Osteocyte (in vitro differentiated cells): ENCODE measurements at places on chromosomes 12 and 14. TPM values are rescaled to one million over a fixed set of nuclear protein-coding genes. Genes with fewer than 3 reads are reported as not detected.

- H3K36me3 ChIP-seq, result no peaks in the 10 kb centered on the region
- H3K27ac ChIP-seq, result no peak overlapping the region
- H3K27me3 ChIP-seq, result no peaks in the 10 kb centered on the region
These were observed 223.1 kb upstream of the FOXN3 start for GRCh38 chr14:89640141-89640540.

The ENDOU gene
- total RNA-seq, result not detected in 2 replicates

DNA sequence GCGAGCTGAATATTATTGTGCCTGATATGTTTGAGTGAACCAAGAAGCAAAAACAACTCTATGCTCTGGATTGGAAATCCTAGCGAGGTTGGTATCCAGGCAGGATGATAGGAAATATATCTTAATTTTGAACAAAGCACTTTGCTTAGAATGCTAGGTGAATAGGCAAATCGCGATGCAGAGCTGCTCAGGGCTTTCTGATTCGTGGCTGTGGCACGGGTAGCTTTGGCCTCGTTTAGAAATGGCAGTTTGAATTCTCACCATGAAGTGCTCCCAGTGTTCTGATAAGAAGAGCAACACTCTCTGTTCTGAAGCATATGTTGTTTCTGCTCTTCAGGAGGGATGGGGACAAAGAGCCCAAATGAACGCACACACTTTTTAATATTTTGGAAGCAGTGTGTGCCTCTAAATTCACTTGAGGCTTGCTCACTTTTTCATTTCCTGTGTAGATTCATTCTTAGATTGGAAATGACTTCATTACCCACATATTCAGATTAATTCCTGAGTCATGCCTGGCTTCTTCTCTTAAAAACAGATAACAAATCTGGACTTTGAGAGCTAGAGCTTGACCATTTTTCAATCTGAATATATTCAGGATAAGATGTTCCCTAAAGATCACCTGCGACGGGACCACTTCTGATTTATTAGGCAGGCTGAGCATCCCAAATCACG, 200.9 kb downstream of the RPAP3 start:
- H3K4me1 ChIP-seq, result no peaks in the 10 kb centered on the region
- no peak for DNase-seq
- H3K27me3 ChIP-seq, result peaks cover 16% of the 10 kb centered on the region

The EPYC gene
- not detected in 2 replicates for total RNA-seq

DNA sequence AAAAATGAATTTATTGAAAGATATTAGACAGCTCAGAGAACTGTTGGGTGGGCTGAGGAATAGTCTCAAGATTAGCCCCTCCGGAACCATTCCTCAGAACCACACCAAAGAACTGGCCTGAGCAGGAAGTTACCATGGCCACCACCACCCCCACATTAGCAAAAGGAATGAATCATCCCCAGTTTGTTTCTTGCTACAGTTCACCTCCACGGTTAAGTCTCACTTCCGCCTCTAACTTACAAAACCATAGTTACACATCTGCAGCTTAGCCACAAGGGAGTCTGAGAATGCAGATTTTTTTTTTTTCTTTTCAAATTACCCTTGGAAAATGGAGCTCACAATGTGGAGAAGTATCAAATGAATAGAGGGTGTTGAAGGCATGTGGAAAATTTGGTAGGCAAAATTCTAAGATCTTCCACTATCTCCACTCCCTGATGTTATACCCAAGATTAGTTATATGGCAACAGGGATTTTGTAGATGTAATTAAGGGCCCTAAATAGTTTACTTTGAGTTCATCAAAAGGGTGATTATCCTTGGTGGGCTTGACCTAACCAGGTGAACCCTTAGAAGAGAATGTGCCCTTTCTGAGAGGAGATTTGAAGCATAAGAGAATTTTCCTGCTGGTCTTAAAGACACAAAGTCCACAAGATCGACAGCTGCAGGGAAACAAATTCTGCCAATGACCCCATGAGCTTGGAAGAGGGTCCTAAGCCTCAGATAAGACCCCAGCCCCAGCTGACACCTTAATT, 129.8 kb upstream of the KRR1 start:
- no peak for DNase-seq
- no peak overlapping the region for H3K27ac ChIP-seq
- no peaks in the 10 kb centered on the region for H3K36me3 ChIP-seq
- H3K27me3 ChIP-seq, result no peaks in the 10 kb centered on the region
- H3K4me3 ChIP-seq, result no peak overlapping the region

The IL23A gene
- total RNA-seq, result not detected in 2 replicates

DNA sequence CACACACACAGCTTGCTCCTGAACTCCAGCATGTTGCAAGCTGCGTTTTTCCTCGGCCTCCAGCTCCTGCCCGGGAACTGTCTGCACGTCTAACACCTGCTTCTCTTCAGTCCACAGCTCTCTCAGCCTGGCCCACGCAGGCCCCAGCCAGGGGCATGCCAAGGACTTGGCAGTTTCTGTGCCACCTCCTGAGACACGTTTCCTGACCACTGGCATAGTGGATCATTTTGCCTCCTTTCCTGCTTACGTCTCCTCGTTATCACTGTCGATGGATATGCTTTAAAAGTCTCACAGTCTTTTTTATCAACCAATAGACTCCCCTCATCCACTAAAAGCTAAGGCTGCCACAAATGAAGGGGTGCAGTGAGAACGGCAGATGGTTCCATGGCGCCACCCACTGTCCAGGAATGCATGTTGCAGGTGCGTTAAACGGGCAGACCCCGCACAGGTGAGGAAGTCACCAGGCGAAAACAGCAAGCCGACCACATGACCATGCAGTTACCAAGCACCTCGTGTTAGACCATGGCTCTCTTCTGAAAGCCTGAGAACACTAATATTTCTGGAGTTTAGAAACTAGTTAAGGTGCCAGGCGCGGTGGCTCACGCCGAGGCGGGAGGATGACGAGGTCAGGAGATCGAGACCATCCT, 14.7 kb upstream of the TEAD4 start:
- no peaks in the 10 kb centered on the region for H3K4me1 ChIP-seq
- DNase-seq, result no peak
- peaks cover 5% of the 10 kb centered on the region for H3K36me3 ChIP-seq
- no peaks in the 10 kb centered on the region for H3K27me3 ChIP-seq
- H3K27ac ChIP-seq, result no peak overlapping the region

- H3K27ac ChIP-seq, result no peak overlapping the region
- DNase-seq, result no peak
- H3K27me3 ChIP-seq, result no peaks in the 10 kb centered on the region
These were observed 42.5 kb upstream of the VPS33A start for GRCh38 chr12:122308811-122309210.

DNA sequence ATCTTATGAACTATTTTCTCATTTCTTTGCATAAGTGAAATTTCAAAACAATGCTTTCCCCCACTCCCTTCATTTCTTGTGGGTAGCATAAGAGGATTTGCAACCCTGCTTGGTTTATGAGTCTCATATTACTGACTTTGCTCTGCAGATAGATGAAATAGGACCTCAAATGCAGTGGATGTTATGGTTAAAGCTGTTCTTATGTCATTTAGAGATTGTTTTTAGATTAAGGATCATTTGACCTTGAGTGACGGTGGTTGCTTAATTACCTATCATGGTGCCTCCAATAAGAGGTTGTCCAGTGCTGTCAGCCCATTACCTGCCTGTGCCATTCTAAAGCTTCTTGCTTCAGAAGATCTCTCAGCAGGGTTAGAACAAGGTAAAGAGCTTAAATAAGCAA, 351.4 kb upstream of the ATP2B1 start:
- H3K36me3 ChIP-seq, result no peaks in the 10 kb centered on the region
- H3K27me3 ChIP-seq, result no peaks in the 10 kb centered on the region
- peaks cover 39% of the 10 kb centered on the region for H3K4me1 ChIP-seq
- H3K4me3 ChIP-seq, result no peak overlapping the region
- no peak for DNase-seq
- H3K27ac ChIP-seq, result no peak overlapping the region

DNA sequence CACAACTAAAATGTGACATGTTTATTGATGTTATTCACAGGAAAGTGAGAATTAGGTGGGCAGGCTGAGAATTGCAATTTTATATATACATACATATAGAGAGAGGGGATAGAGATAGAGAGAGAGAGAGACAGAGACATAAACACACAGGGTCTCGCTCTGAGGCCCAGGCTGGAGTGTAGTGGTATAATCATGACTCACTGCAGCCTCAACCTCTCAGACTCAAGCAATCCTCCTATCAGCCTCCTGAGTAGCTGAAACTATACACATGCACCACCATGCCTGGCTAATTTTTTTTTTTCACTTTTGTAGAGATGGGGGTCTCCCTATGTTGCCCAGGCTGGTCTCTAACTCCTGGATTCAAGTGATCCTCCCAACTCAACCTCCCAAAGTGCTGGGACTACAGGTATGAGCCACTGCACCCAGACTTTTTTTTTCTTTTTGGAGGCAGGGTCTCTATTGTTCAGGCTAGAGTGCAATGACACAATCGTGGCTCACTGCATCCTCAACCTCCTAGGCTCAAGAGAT, 49.1 kb downstream of the R3HDM2 start:
- DNase-seq, result no peak
- peaks cover 10% of the 10 kb centered on the region for H3K36me3 ChIP-seq
- no peak overlapping the region for H3K4me3 ChIP-seq
- no peaks in the 10 kb centered on the region for H3K27me3 ChIP-seq

The KRT6A gene
- not detected in 2 replicates for total RNA-seq

GRCh38 chr12:87047691-87048090, 791.5 kb upstream of the MGAT4C start:
- no peak for DNase-seq
- H3K27me3 ChIP-seq, result peaks cover 11% of the 10 kb centered on the region
- no peak overlapping the region for H3K27ac ChIP-seq
- no peaks in the 10 kb centered on the region for H3K36me3 ChIP-seq
- H3K4me1 ChIP-seq, result no peaks in the 10 kb centered on the region

DNA sequence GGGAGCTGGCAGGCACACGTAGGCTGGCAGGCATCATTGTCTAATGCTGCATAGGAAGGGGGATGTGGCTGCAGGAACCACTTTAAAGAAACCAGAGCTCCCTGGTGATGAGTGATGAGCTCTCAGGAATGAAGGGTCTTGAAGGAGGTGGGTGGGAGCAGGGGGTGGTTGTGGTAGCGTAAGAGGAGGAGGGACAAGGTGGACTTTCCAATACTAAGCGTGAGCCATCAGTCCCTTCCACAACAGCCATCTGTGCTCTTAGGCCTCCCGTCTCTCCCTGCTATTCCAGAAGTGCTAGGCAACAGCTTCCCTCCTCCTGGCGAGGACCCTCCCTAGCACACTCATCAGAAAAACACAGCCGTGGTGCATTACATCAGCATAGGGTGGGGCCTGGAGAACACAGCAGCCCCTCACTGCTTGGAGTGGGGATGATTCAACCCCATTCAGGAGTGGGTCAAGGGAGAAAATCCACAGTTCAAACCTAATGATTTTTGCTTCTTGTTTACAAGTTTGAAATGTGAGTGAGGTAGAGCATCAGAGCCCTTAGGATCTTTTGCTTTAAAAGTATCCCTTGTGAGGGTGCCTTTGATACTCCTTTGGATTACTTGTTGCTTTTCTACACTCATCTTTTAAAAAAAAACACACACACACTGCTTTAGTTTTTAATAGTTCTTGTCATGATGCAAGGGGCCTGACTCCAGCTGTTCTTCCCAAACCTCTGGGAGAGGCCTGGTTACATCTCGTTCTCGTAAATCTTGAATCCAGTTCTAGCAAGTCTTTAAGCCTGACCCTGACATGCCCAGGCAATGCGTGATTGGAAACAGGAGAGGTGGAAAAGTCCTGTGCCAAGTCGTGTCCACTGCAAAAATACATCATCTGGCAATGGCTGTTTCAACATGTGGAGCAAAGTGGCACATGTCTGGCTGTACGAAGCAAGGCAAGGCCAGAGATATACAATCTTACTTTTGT, 356.4 kb upstream of the DDHD1 start:
- H3K4me3 ChIP-seq, result no peak overlapping the region
- no peaks in the 10 kb centered on the region for H3K4me1 ChIP-seq
- H3K27ac ChIP-seq, result no peak overlapping the region
- DNase-seq, result no peak
- H3K27me3 ChIP-seq, result no peaks in the 10 kb centered on the region
- no peaks in the 10 kb centered on the region for H3K36me3 ChIP-seq

The ACSS3 gene
- total RNA-seq, result 5.6 and 6.0 TPM in 2 replicates

The TAS2R7 gene
- not detected in 2 replicates for total RNA-seq

DNA sequence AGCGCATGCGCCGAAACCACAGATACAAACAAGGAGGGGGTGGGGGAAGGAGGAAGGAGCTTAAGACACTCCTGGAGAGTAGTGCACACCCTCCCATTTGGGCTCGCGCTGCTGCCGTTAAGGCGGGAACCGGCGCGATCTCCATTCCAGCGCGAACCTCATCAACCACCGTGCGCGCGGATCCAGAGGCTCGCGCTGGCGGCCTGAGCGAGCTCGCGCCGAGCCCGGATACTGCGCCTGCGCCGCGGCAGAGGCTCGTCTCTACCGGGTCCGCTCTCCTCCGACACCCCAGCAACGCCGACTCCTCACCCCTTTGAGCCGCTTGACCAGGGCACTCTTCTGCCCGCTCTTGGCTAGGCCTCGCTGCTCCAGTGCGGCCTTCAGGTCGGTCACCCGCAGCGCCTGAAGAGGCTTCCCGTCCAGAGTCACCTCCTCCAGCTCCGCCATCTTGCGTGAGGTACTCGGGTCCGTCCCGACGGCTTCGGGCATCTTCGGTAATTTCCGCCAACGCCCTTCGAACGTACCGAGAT, at the start of gene ACIN1:
TSS of gene ACIN1 (minus strand) at position 471 of the 530 bp plus-strand sequence. CDS start at position 447, 24 bp downstream.
- no peak within 1 kb of the TSS for H3K27ac ChIP-seq
- no peak within 1 kb of the TSS for H3K4me3 ChIP-seq
- peaks cover 18% of the 10 kb centered on the region for H3K4me1 ChIP-seq
- DNase-seq, result no peak
- H3K36me3 ChIP-seq, result peaks cover 45% of the 10 kb centered on the region

The ERG28 gene
- 19.1 and 19.6 TPM in 2 replicates for total RNA-seq

GRCh38 chr12:85814741-85815140, 21.5 kb downstream of the RASSF9 start:
- no peak overlapping the region for H3K4me3 ChIP-seq
- H3K27me3 ChIP-seq, result no peaks in the 10 kb centered on the region
- peaks cover 6% of the 10 kb centered on the region for H3K4me1 ChIP-seq
- DNase-seq, result no peak
- no peak overlapping the region for H3K27ac ChIP-seq

GRCh38 chr12:5051913-5052312, 8.2 kb downstream of the KCNA5 start:
- no peaks in the 10 kb centered on the region for H3K36me3 ChIP-seq
- H3K4me1 ChIP-seq, result no peaks in the 10 kb centered on the region
- peaks cover 31% of the 10 kb centered on the region for H3K27me3 ChIP-seq
- no peak overlapping the region for H3K4me3 ChIP-seq
- no peak for DNase-seq
- no peak overlapping the region for H3K27ac ChIP-seq

The RNF212B gene
- total RNA-seq, result not detected in 2 replicates

- no peak overlapping the region for H3K27ac ChIP-seq
- peaks cover 3% of the 10 kb centered on the region for H3K27me3 ChIP-seq
- no peak overlapping the region for H3K4me3 ChIP-seq
- H3K4me1 ChIP-seq, result no peaks in the 10 kb centered on the region
- DNase-seq, result no peak
These were observed 26.2 kb downstream of the ZCRB1 start for GRCh38 chr12:42299392-42300308.

GRCh38 chr12:116777245-116777644, 39.1 kb downstream of the RNFT2 start:
- no peaks in the 10 kb centered on the region for H3K4me1 ChIP-seq
- no peaks in the 10 kb centered on the region for H3K27me3 ChIP-seq
- H3K4me3 ChIP-seq, result no peak overlapping the region
- H3K27ac ChIP-seq, result no peak overlapping the region

GRCh38 chr12:131137836-131138637, 184.3 kb downstream of the ADGRD1 start:
- no peaks in the 10 kb centered on the region for H3K27me3 ChIP-seq
- DNase-seq, result no peak
- H3K4me3 ChIP-seq, result no peak overlapping the region

The ALG10 gene
- 6.9 and 9.1 TPM in 2 replicates for total RNA-seq

GRCh38 chr12:108982621-108983219, 38.1 kb downstream of the SVOP start:
- no peak overlapping the region for H3K27ac ChIP-seq
- no peaks in the 10 kb centered on the region for H3K4me1 ChIP-seq
- DNase-seq, result no peak
- no peaks in the 10 kb centered on the region for H3K36me3 ChIP-seq
- H3K4me3 ChIP-seq, result no peak overlapping the region
- no peaks in the 10 kb centered on the region for H3K27me3 ChIP-seq

The CD163 gene
- total RNA-seq, result not detected in 2 replicates
